ENCODE measurements at places on chromosomes 2 and 18.

GRCh38 chr2:15141211-15141610 is 419.9 kb downstream of the NBAS start:
- no peak for DNase-seq

- DNase-seq: no peak
Observed at GRCh38 chr2:145939949-145940348, 1420.0 kb upstream of the ZEB2 start.

DNA sequence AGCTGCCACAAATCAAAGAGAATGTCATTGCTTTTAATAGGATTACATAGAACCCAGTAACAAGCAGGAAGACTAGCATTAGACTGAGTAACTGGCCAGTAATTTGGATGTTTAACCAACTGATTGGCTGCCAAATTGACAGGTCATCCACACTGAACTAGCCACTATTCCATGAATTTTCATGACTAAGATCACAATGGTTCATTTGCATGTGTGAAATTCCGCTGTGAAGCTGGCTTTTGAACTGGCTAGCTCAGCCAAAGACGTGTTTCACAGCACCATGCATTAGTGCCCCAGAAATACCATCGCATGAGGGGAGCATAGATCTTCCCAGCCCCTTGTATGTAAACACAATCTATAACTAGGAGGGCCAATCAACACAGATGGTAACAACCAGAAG is 649.8 kb downstream of the ARHGAP15 start:
- no peak for DNase-seq

GRCh38 chr2:146997488-146997887 is 847.3 kb upstream of the ACVR2A start:
- DNase-seq: no peak

GRCh38 chr2:12498286-12498685 is 218.4 kb upstream of the TRIB2 start:
- no peak for DNase-seq

DNA sequence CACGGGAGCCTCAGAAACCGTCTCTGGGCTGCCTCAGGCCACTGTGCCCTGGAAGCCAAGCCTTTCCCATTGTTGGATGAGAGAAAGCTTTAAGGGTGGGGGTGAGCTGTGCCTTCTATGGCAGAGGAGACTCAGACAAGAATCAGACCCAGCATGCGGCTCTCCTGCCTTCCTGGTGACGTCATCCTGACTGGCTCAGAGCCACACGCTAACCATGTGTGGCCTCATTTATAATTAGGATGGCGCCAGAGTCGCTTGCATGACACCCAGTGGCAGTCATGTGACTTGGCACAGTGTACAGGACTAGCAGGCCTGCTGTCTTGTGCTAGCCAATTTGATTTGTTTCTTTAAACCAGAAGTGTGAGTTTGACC is 99.1 kb downstream of the SH3BP4 start:
- peak; percentile 86 for DNase-seq

DNA sequence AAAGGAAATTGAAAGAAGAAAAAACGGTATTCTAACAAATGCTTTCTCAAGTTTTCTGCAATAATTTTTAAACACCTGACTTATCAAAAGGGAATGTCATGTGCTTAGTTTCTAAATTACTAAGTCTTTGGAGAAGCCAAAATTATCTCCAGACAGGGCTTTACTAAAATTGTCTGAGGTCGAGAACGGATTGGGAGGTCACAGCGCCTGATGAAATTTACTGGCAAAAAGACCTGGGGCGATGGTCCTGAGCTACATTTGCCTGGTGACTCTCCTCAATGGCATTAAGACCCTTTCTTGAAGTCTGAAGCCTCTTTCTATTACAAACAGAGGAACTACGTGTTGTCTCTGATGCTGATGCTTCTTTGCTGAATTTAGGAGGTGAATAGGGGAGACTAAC is 291.8 kb upstream of the SESTD1 start:
- no peak for DNase-seq

- no peak for DNase-seq
Observed at GRCh38 chr2:132583666-132584360, 86.2 kb downstream of the LYPD1 start.

DNA sequence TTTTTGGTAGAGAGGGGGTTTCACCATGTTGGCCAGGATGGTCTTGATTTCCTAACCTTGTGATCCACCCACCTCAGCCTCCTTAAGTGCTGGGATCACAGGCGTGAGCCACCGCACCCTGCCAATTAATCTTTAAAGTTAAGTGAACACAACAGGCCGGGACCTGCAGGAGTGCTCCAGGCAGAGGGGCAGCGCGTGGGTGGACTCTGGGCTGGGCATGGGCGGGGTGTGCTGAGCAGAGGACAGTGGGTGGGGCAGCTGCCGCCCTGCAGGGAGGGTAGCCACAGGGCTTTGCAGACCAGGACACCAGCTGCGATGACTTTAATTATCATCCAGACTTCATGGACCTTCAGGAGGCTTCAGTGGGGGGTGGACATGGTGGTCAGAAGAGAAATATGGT is 8.8 kb upstream of the GPR148 start:
- DNase-seq: no peak

DNA sequence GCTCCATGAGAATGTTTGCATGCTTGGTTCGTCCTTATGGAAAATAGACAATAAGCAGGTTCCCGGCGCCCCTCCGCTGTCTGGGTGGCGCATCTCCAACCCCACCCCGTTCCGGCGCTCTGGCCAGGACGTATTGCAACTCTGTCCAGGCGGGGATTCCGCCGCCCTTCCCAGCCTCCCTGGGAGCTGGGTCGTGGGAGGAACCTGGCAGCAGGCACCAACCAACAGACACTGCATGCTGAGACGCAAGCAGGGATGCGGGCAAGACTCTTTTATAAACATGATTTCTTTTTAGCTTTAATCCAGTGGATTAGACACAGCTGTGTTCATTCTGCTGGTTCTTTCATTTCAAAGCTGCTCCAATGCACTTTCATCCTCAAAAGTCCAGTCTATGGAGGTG is 240.2 kb downstream of the SH3BP4 start:
- no peak for DNase-seq

DNA sequence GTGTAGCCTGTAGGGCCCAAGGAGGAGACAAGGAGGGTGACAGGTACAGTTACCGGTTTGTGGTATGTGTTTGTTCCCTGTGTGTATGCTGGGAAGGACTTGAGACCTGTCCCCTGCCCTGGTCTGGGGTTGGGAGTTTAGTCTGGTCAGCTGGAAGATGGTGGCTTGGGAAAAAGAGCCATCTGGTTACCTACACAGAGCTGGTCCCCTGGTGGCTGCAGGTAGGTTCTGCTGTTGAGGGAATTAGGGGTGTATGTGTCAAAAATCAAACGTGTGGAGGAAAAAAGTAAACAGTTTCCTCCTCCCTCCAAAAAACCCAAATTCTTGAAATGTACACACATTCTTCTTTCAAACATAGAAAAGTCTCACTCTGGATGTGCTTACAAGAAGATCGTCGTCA is 24.3 kb downstream of the PTMA start:
- no peak for DNase-seq

DNA sequence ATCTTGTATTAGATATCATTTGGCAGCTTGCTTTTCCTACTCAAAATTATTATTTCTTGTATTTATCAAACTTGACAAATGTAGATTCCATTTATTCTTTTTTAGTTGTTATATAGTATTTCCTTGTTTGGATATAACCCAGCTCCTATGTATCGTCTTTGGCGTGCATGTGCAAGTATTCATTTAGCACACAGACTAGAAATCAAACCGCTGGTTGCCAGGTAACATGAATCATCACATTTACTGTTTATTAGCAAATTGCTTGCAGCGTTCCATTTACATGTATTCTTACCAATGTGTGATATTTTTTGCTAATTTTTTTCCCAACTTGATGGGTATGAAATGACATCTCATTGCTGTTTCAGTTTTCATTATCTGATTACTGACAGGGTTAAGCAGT is 2089.7 kb upstream of the CELF4 start:
- DNase-seq: no peak

GRCh38 chr2:174342686-174343342 is 8.1 kb downstream of the SP9 start:
- no peak for DNase-seq

DNA sequence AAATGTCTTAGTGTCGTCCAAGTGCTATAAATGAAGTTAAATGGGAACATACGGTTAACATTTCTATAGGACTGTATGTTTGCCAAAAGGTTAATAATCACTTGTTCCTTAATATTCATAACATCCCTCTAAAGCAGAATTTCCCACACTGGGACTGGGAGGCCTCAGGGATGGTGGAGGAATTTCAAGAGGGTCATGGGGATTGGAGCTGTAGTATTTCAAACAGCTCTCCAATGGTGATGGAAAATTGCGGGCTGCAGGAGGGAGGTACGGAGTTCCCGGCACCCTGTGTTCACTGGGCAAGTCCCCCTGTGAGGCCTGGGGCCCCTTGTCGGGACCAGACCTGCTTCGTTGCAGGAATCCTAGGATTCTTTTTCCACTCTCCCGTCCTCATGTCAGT is 39.8 kb upstream of the CTAGE1 start:
- DNase-seq: no peak

DNA sequence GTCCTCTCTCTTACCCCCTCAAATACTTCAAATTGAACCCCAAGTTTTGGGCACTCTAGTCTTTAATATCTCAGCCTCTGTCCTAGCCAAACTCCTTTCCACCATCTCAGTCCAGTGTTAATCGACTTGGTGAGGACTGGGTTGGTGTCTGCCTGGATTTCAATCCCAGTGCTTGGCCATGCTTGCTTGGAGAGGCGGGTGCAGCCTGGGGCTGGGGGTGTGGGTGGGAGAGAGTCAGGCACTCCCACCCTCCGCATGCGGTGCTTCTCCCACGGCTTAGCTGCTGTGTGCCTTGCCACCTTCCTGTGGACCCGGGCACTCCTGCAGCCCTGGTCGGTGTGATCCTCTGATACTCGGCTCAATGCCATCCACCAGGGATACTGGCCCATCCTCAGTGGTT is 220.8 kb upstream of the HDAC4 start:
- DNase-seq: no peak

DNA sequence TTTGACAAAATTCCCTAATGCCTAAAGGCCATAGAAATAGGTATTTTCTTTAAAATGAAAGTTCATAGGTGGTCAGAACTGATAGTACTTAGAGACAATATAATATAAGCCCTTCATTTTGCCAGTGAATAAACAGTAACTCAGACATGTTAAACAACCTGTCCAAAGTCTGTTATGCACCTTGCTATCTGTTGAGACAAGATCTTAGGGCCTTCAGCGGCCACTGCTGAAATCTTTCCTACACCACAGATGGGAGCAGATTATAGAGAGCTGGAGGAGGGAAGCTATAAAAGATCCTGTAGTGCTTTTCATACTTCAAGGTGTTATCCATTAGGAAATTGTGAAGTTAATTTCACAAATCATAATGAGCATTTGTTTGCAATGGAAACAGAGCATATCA is 13.8 kb downstream of the CERKL start:
- DNase-seq: no peak

- DNase-seq: no peak
Observed at GRCh38 chr2:100936070-100936741, 65.9 kb upstream of the RPL31 start.

DNA sequence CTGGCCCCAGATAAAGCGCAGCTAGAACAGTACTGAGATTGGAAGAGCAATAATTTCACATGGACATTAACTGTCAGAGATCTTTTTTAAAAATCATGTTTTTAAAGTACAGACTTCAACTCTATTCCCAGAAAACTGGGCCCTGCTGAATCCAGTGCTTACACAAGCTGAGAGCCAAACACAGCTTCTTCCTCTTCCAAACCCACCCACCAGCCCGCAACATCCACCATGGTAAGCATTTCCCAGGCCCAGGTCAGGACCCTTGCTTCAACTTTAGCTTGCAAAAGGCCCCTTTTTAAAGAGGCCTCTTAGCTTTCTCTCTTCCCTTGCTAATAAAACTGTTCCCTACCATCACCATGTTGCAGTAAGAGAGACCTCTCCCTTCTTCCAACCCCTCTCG is 2.1 kb downstream of the AAK1 start:
- DNase-seq: no peak

GRCh38 chr2:138210487-138210886 is 246.2 kb downstream of the HNMT start:
- DNase-seq: no peak

DNA sequence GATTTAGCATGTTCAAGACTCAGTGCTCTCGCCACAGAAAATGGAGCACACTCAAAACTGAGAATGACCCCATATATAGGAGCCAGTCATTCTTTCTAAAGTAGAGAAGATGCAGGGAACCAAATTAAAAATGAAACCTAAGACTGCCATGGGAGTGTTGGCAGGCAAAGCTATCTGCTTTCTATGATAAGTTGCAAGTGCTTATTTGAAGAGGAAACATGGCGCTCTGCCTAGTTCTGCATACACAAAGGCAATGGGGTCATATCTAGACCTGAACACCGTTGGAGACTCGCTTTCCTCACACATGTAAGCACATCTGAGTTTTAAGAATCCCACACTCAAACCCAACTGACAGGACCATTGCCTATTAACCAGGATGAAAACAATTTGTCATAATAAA is 292.5 kb downstream of the ALK start:
- DNase-seq: no peak

- no peak for DNase-seq
Observed at GRCh38 chr18:71027531-71027930, 738.7 kb downstream of the SOCS6 start.

DNA sequence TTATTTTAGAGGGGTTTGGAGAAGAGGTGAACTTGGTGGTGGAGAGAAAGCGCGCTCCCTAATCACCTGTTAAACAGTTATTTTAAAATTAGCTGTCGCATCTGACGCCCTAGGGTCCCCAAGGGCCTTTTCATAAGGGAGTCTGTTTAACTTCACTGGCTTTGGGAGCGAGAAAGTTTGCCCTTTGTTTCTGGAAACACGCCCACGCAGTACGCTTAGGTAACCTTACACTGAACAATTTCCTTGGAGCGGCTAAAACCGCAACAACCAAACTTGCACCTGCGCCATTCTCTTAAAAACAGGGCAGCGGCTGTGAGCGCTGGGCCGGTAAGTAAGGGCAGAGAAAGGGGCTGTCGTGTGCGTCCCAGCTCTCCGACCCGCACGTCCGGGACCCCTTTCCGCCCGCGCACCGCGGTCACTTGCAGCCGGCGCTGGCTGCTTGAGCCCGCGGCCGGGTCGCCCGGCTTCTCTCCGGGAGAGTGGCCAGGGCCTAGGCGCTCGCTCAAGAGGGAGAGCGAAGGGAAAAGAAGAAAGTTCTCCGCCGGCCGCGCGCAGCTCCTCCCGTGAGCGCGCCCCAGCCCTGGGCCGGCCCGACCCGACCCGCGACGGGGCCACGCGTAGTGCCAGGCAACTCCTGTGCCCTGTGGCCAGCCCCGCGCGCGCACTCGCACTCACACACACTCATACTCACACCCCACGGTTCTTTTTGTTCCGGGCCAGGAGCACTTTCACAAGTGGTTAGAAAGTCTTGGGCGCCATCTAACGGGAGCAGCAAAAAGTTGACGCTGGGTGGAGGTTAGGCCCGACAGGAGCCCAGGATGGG is 19.2 kb downstream of the POU3F3 start:
- no peak for DNase-seq

DNA sequence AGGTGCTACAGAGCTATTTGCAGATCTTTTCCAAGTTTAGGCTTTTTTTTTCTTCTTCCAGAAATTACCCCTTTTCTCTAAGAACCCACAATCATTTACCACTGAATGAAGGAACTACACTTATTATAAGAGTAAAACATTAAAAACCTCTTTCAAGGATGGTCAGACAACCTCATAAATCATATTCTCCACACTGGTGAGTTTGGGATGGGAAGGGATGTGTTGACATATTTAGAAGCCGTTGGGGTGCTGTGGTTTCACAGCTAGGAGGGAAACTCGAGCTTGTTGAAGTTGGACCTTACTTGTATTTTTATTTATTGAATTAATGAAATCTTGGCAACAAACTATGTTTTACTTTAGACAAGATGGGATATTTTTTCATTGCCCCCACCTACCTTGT is 289.4 kb upstream of the MEIS1 start:
- DNase-seq: no peak

- no peak for DNase-seq
Observed at GRCh38 chr18:48649231-48649630, 110.4 kb downstream of the CTIF start.
